ENCODE measurements at places on chromosomes 7 and 10.
A peak's percentile ranks its signal among the peaks of the same experiment; 100 is the strongest.

- DNase-seq, result no peak
Measured at GRCh38 chr10:59087486-59087885, 89.0 kb upstream of the PHYHIPL start.

DNA sequence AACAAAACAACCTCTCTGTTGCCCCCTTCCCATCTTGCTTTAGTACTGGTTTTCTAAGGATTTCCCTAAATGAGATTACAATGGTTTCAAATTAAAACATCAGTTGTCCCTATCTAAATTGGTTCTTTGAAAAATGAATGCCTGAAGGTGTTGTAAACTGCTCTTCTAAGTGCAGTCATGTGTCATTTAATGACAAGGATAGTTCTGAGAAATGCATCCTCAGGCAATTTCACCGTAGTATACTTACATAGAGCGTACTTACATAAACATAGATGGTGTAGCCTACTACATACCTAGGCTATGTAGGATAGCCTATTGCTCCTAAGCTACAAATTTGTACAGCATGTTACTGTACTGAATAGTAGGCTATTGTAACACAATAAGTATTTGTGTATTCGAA lies 278.1 kb downstream of the MAGI2 start:
- DNase-seq, result no peak

- no peak for DNase-seq
Measured at GRCh38 chr7:141409801-141410329, 141.3 kb upstream of the AGK start.

DNA sequence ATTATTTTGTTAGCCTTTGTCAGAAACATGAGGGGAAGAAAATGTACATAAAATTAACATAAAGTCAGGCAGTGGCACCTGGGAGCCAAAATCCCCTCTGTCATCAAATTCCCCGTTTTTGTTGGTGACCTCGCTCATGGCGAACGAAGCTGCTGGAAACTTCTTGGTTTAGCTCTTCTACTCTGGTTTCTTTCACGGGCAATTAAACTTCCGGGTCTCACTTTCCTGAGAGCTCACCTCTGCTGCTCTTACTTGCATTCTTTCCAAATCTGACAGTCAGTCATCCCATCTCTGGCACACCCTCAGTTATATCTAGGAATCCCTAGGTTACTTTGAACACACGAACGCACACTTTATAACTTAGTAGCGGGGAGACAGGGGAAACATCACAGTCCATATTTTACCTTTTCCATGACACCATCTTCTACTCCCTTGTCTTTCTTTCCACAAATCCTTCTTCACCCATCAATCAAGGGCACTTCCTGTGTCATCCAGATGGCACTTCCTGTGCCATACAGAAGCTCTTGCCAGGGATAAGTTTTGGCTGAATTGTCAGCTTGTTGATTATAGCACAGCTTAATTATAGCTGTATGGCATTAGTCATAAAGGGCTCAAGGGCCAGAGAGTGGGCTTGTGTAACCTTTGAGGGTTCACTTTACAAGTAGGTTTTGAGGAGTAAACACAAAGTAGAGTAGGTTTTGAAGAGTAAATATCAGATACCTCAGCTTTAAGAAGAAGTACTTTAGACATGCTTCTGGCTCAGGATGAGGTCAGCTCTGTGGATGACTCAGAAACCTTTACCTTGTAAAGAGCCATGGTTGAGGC lies 105.1 kb downstream of the GATA3 start:
- DNase-seq, result no peak

DNA sequence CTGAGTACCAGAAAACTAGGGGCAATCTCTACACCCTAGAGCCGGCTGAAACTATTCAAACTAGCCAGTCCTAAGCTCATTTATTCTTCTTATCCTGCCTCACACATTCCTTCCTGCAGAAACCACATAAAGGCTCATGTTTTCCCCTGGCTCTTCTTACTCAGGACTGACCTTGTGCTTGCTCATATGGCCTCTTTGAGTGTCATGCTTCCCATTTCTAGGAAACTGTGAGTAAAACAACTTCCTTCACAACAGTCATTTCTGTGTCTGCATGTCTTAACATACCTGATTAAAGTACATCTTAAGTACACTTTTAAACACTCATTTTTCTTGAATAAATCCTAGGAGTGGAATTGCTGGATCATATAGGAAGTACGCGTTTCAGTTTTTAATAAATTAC lies 52.3 kb upstream of the KIAA1217 start:
- no peak for DNase-seq

DNA sequence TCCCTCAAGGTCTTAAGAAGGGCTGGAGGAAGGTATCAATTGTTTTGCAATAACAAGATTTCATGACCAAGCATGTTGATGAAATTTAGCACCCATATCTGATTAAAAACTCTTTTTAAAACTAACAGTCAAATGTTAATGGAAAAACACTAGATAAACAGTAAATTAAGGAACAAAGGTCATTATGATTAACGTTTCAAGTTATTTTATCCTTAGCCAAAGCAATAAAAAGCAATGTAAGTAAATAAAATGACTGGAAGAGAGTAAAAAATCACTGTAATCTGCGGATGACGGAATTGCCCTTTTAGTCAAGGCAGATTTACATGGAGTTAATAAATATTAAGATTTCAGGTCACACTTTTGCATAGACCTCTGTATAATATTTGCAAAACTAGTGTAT lies 179.5 kb upstream of the KLF6 start:
- DNase-seq, result no peak

- DNase-seq, result no peak
Measured at GRCh38 chr10:58104351-58104751, 163.3 kb downstream of the IPMK start.

DNA sequence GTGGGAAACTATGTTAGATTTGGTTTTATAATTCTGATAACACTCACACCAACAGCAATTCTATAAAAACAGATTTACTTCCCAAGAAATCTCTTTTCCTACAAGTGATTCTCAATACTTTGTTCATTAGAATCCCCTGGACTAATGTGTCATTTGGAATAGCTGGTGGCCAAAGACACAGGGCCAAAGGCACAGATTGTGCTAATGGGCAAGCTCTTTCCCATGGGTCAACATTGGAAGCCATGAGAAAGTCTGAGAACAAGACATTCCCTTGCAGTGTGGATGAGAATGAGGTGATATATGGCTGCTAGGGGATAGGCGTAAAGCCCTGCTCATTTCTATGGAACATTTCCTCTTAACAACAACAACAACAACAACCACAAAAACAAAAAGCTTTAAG lies 153.8 kb downstream of the AMPH start:
- DNase-seq, result no peak

- no peak for DNase-seq
Measured at GRCh38 chr10:52679117-52679516, 93.5 kb downstream of the MBL2 start.

DNA sequence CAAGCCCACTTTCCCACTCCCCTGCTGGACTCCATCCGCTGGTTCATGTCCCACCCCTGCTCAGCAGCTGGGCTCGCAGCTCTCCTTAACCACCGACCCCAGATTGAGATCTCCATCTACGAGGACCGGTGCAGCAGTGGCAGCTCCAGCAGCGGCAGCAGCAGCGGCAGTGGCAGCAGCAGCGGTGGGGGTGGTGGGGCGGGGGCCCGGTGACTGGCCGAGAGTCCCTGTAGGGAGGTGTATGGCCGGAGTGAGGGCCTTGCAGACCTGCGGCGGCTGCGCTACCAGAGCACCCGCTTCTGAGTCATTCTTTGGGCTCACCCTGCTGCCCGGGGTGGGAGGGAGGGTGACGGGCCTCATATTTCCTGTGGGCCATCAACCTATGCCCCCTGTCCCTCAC lies 15.8 kb downstream of the GOLGA7B start:
- no peak for DNase-seq

DNA sequence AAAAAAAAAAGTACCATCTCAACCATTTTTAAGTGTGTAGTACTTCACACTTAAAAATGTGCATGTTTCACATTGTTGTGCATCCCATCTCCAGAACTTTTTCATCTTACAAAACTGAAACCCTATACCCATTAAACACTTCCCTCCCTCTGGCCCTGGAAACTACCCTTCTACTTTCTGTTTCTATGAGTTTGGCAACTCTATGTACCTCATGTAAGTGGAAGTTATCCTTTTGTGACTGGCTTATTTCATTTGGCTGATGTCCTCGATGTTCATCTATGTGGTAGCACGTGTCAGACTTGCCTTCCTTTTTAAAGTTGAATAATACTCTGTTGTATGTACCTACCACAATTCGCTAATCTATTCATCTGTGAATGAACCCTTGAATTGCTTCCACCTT lies 12.2 kb downstream of the KCNMA1 start:
- no peak for DNase-seq

- no peak for DNase-seq
Measured at GRCh38 chr10:6516281-6516928, 63.7 kb downstream of the PRKCQ start.

DNA sequence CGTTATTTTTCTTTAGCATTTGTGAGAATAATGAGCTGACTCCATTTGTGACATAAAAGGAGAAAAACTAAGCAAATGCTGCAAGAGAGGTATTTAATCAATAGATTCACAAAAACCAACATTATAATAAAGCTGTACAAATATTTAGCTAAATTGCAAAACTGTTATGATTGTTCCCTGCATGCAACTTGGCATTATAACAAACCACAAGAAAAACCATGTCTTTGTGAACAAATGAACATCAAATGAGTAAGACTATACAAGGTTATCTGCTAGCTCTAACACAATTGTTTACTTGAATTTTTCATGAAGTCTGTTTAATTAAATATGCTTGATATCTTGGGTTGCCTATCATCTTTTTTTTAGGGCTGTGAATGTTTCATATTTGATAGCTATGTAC lies 50.8 kb upstream of the PPP1R9A start:
- DNase-seq, result no peak

GRCh38 chr10:70885481-70885880 lies 2.9 kb downstream of the PCBD1 start:
- no peak for DNase-seq

- DNase-seq, result no peak
Measured at GRCh38 chr10:807163-807957, 117.9 kb upstream of the DIP2C start.

DNA sequence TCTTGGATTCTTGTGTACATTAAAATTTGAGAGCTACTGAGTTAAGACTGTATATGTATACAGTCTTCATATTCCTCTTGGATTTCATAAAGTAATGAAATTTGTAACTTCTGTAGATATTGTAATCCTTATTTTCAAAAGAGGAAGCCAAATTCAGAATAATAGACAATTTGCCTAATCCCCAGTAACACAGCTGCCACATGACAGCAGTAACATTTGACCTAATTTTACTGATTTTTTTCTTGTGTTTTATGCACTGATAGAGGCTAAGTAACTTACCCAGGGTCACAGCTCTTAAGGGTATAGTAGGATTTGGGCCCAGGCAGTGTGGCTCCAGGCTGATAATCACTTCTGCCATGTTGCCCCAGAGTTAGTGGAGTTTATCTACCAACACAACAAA lies 40.4 kb upstream of the IL6 start:
- DNase-seq, result no peak

DNA sequence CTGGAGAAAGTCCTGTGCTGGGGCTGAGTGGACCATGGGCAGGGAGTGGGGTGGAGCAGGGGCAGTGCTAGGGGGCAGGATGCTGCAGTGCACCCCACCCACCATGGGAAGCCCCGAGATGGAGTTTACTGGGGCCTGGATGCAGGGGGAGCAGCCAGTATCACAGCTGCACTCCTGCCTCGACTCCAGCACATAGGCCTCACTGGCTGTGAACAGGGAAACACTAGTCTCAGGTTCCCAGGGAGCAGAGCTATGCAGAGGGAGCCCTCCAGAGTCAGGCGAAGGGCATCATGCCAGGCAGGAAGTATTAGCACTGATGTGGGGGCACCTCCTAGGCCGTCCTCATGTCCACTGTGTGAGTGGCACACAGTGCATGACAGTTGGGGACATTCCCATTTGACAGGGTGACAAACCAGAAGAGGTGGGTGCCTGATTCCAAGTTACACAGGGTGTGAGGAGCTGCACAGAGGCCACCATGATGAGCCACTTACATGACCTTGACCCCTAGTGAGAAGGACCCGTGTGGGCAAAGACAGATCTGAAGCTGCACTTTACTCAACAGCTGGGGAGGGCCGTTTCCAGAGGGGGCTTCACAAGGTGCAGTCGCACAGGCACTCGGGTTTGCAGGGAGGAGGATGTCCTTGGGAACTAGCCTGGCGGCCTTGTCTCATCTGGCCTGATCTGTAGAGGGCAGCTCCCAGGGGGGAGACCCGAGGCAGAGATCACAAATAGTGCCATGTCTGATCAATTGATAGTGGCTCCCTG lies 69.9 kb upstream of the LRRC4 start:
- no peak for DNase-seq

DNA sequence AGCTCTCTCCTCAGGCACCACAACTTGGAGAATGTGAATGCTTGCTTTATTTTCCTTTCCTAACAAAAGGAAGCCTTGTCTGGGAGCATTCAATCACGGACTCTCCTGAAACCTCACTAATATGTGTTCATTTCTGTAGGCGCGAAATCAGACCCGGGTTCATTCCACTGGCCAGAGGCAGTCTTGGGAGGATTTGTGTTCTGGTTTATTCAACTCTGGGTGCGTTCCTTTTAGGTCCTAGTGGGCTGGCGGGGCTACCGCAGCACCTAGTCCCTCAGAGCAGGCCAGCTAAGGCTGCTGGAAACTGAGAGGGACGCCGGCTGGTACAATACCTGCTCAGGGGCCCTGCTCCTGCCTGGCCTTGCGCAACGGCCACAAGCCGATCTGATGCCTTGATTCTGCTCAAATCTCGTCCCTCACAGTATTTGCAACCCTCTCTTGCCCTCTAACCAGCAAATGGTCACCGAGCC lies 7.5 kb downstream of the HOXA4 start:
- no peak for DNase-seq

- DNase-seq, result peak; percentile 70
Measured at GRCh38 chr10:132446661-132447445, 49.9 kb downstream of the PWWP2B start.

Data from CD4-positive, alpha-beta T cell treated with Interleukin-15 for 4 hours (primary cell).